Stimulated activated CD4-positive, alpha-beta T cell treated with anti-CD3 and anti-CD28 coated beads, Interleukin-1b, Interleukin-23, amount 100 ng/mL, for 1 hour (primary cell): ENCODE measurements at places on chromosomes 12 and 14.

DNA sequence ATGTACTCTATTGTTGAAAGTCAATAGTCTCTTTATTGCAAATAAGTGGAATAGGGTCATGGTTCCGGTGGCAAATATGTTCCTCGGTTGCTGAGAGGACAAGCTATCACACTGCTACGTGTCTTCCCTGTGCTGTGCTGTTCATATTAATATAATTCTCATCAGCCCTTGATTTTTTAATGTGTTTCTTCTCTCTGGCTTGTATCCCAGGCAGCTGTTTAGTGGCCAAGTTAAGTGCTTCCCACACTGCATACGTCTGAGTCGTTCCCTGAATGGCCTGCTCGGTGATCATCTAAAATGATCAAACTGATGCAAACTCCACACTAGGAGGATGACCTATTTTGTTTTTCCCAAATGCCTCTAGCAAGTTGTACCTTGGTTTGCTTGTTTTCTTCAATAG, 186.4 kb downstream of the ANO6 start:
- no peak for DNase-seq

GRCh38 chr12:68358532-68359485, 26.6 kb upstream of the MDM1 start:
- peak; percentile 22 for DNase-seq

- DNase-seq: no peak
Observed at GRCh38 chr12:27754795-27755194, 25.2 kb upstream of the KLHL42 start.

GRCh38 chr14:84401631-84402030, 1128.3 kb upstream of the FLRT2 start:
- DNase-seq: no peak

GRCh38 chr12:11773889-11774677, 124.6 kb downstream of the ETV6 start:
- no peak for DNase-seq
